ENCODE measurements at places on chromosomes 13 and 19. TPM values are rescaled to one million over a fixed set of nuclear protein-coding genes. Genes with fewer than 3 reads are reported as not detected.

Gene RYR1
- 0.31 TPM for total RNA-seq

Gene LGI4
- 0.07 TPM for total RNA-seq

Gene TARM1
- not detected for total RNA-seq

Gene ASF1B
- 108 TPM for total RNA-seq

Gene ZNF256
- total RNA-seq, result 3.6 TPM

Measured in G401 (cell line).